ENCODE measurements at places on chromosomes 6 and 20. TPM values are rescaled to one million over a fixed set of nuclear protein-coding genes. Genes with fewer than 3 reads are reported as not detected.
A peak's percentile ranks its signal among the peaks of the same experiment; 100 is the strongest.

GRCh38 chr20:36070451-36070850 is 84.1 kb upstream of the EPB41L1 start:
- no peak overlapping the region for H3K27ac ChIP-seq
- no peak overlapping the region for H3K4me3 ChIP-seq
- H3K4me1 ChIP-seq: peaks cover 9% of the 10 kb centered on the region
- H3K36me3 ChIP-seq: no peaks in the 10 kb centered on the region

- no peaks in the 10 kb centered on the region for H3K27me3 ChIP-seq
- DNase-seq: no peak
- no peak overlapping the region for H3K4me3 ChIP-seq
Observed at GRCh38 chr6:19322691-19323485, 514.3 kb upstream of the ID4 start.

Gene WFDC10B
- not detected for total RNA-seq

DNA sequence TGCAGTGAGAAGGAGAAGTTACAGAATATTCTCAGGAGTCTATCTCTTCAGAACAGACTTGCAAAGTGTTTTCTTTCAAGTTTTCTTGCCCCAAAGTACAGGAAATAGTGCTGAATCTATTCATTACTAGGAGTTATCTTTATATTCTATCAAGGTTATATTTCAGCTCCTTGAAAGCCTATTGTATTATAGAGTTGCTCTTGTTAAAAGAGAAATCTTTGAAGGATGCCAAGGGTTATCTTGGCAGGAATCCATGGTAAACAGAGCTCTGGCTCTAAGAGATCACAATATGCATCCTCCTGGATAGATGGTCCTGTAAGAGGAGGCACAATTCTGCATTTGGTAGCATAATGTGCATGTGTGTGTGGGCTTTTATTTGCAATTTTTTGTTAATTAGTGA is 21.2 kb upstream of the SNRPB2 start:
- no peak for DNase-seq
- no peak overlapping the region for H3K4me3 ChIP-seq
- H3K36me3 ChIP-seq: no peaks in the 10 kb centered on the region
- H3K27me3 ChIP-seq: no peaks in the 10 kb centered on the region

DNA sequence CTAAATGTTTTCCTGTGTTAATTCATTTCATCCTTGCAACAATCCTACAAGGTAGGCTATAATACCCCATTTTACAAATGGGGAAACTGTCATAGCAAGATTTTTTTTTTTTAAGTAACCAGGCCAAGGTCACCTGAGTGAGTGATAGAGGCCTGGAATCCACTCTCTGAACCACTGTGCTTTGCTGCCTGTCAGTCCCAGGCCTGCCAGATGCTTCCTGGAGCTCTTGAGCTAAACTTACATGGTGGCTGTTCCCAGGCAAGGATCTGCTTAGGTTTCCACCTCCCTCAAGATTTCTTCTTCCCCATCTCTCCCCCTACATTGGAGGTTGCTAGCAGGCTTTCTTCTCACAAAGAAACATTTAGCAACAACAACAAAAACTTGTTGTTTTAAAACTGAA is 32.7 kb upstream of the RNF8 start:
- H3K36me3 ChIP-seq: peaks cover 68% of the 10 kb centered on the region
- no peak overlapping the region for H3K4me3 ChIP-seq
- no peak for DNase-seq

Gene TRIM31
- total RNA-seq: 0.35 TPM

DNA sequence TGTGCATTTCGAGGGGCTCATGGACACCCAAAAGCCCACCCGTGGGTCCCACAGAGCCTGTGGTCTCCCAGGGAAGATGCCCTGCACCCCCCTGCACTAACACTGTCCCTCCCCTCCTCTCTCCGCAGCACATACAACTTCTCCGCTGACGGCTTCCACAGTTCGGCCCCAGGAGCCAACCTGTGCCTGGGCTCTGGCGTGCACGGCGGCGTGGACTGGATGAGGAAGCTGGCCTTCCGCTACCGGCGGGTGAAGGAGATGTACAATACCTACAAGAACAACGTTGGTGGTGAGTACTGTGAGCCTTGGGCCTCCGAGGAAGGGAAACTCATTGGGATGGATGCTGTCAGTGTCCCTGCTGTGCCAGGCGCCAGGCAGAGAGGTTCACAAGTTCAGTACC is 183.9 kb downstream of the ZMYND8 start:
- H3K36me3 ChIP-seq: no peaks in the 10 kb centered on the region
- no peak overlapping the region for H3K27ac ChIP-seq
- H3K27me3 ChIP-seq: no peaks in the 10 kb centered on the region
- no peaks in the 10 kb centered on the region for H3K4me1 ChIP-seq
- no peak overlapping the region for H3K4me3 ChIP-seq
- DNase-seq: no peak

Gene SERPINB6
- total RNA-seq: 157 TPM

Gene IL20RA
- total RNA-seq: 13.3 TPM

Gene HCRTR2
- total RNA-seq: not detected

DNA sequence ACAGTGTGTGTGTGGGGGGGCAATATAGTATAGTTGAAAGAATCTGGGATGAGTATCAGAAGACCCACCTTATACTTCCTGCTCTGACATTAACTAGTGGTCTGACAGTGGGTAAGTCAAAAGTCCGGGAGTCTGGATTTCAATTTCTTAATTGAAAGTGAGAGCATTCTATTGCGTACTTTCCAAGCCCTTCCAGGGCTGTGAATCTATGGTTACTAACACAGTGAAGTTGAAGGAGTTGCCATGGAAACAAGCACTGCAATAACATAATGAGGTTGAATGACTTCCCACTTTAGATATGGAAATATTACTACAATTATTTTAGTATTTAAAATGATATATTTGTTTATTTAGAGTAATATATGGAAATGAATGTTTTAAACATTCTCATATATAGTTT is 80.2 kb downstream of the MLIP start:
- no peak overlapping the region for H3K4me3 ChIP-seq
- no peaks in the 10 kb centered on the region for H3K36me3 ChIP-seq

GRCh38 chr6:46217671-46218131 is 46.9 kb upstream of the ENPP5 start:
- no peaks in the 10 kb centered on the region for H3K36me3 ChIP-seq
- H3K4me1 ChIP-seq: no peaks in the 10 kb centered on the region
- no peaks in the 10 kb centered on the region for H3K27me3 ChIP-seq
- H3K27ac ChIP-seq: peak overlapping the region; percentile 43
- no peak for DNase-seq

Gene IFNGR1
- total RNA-seq: 239 TPM

DNA sequence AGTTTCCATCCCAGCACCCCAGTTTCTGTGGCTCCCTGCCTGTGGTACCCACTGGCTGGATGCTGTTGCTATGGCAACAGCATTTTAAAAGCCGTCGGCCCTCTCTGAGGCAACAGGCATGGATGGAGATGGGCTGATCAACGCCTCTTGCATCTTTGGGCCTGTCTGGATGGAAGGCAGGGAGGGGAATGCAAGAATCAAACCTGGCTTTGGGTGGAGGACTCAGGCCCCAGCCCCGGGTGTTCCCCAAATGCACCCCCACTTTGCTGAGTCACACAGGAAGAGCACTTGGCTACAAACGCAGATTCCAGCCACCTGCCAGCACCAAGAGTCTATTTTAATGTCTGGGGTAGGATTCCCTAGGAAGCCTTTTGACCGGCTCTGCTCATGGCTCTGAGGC is 45.7 kb upstream of the TGM2 start:
- no peak overlapping the region for H3K27ac ChIP-seq
- no peaks in the 10 kb centered on the region for H3K4me1 ChIP-seq
- H3K27me3 ChIP-seq: no peaks in the 10 kb centered on the region

Gene FKBP1C
- total RNA-seq: 0.52 TPM

DNA sequence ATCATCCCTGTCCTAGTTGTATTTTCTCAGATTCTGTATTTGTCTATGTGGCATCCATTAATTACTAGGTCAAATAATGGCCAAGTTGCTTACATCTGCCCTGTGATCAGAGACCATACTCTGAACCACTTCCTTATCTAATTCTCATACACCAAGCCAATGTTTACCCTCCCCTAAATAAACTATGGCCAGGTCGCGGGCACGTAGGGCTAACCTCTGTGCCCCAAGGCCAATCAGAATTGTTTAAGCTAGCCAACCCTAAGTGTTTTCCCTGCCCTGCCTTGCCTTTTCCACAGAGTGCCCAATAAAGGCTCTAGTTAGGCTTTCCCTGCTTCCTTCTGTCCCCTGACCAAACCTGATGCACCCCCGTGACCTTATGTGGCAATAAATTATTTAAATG is 2.8 kb upstream of the CALHM4 start:
- H3K36me3 ChIP-seq: no peaks in the 10 kb centered on the region
- no peaks in the 10 kb centered on the region for H3K4me1 ChIP-seq
- no peak overlapping the region for H3K4me3 ChIP-seq
- H3K27ac ChIP-seq: no peak overlapping the region
- no peak for DNase-seq
- H3K27me3 ChIP-seq: no peaks in the 10 kb centered on the region

DNA sequence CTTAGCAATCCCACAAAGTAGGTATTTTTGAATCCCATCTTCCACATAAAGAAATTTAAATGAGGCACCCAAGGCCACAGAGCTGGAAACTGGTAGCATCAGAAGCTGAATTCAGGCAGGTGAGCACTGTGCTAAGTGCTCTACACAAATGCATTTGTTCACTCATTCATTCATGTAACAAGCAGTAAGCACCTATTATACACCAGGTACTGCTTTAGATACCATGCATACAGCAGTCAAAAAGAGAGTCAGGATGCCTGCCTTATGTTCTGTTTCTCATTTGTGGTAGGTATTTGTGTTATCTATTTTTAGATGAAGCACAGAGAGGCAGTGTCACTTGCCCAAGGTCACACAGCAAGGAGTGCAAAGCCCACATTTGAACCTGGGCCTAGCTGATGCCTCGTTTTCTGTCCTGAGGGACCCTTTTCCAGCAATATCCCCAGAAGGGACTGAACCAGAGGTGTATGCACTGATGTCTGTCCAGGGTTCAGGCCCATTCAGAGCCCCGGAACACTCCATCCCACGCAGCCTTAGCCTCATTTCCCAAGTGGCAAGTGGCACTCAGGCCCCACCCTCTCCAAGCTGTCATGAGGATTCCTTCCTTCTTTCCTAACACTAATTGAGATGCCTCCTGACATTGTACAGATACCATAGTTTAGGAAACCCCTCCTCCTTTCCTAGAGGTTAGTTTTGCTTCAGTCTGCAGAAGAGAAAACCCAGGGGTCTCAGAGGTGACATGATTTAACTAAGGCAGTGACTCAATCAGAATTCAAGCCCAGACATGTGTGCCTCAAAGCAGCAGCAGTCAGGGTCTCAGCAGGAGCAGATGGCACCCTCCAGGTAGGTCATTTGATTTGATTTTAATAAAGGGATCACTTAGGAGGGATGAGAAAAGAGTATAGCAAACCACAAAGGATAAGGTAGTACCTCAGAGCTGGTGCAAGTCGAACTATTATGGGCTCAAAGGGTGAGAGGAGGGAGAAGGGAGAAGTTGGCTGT is 61.2 kb upstream of the SIRPA start:
- H3K4me1 ChIP-seq: peaks cover 9% of the 10 kb centered on the region
- peaks cover 19% of the 10 kb centered on the region for H3K27me3 ChIP-seq
- H3K4me3 ChIP-seq: no peak overlapping the region
- H3K27ac ChIP-seq: no peak overlapping the region
- no peak for DNase-seq
- no peaks in the 10 kb centered on the region for H3K36me3 ChIP-seq

- H3K27me3 ChIP-seq: peaks cover 38% of the 10 kb centered on the region
- no peaks in the 10 kb centered on the region for H3K4me1 ChIP-seq
- H3K27ac ChIP-seq: no peak overlapping the region
- H3K4me3 ChIP-seq: no peak overlapping the region
- no peaks in the 10 kb centered on the region for H3K36me3 ChIP-seq
Observed at GRCh38 chr20:24439737-24440387, 29.6 kb upstream of the SYNDIG1 start.

Gene ARMC12
- total RNA-seq: 0.52 TPM

GRCh38 chr6:79602859-79603258 is 28.3 kb upstream of the SH3BGRL2 start:
- DNase-seq: no peak
- H3K36me3 ChIP-seq: no peaks in the 10 kb centered on the region
- H3K4me1 ChIP-seq: no peaks in the 10 kb centered on the region
- H3K27me3 ChIP-seq: no peaks in the 10 kb centered on the region
